ENCODE measurements at places on chromosomes 3 and 15.

GRCh38 chr3:14678015-14678503, 3.1 kb downstream of the C3orf20 start:
- DNase-seq: no peak

- no peak for DNase-seq
Observed at GRCh38 chr3:152200476-152201420, 68.0 kb upstream of the MBNL1 start.

DNA sequence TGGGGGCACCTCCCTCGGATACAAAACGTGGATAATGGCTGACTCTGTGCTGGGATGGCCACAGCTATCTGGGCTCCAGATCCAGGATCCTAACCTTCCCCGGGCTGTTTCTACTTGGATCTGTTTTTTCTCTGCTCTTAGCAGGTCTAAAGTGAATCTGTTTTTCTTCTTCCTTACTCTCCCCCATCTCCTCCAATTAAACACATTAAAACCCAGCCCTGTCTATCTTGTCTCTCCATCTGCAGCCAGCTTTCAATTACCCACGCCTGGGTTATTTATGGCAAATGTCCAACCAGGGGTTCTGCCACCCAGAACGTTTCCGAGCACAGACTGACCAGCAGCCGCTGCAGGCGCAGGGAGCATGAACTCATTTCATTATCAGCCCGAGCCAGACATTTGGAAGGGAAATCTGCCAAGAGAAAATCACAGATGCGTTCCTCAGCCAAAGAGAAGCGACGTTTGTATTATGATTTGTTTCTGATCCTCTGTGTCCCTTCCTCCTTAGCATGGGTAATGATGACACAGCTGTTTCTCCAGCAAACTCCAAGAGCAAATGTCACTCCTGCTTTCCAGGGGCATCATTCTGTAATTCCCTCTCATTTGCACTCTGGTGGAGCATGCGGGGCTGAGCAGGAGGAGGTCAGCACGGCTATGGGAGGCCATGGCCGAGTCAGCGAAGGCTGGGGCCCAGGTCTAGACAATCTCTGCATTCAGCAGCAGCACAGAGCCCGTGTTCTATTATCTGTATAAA, 42.0 kb downstream of the UMPS start:
- DNase-seq: no peak

DNA sequence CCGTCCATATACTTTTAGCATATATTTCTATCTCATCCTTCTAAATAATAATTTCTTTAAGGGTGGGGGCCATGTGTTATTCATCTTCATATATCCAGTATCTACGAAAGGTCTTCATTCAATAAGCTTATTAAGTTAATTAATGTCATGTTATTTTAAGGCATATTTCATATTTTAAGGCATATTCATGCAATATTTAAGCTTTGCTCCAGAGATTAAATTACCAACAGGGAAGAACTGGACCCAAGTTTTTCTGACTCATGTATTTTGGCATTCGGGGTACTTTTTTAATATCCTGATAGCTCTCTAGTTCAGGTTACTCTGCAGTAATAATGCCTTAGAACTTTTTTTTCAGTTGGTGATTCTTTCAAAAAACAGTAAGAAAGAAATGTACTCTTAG, 27.4 kb downstream of the PHC3 start:
- no peak for DNase-seq

GRCh38 chr3:71528816-71529215, 54.7 kb downstream of the FOXP1 start:
- DNase-seq: no peak

- DNase-seq: no peak
Observed at GRCh38 chr3:7669641-7670040, 808.7 kb downstream of the GRM7 start.

- no peak for DNase-seq
Observed at GRCh38 chr3:39284457-39284881, 4.6 kb upstream of the CX3CR1 start.
